ENCODE measurements at places on chromosomes 6 and 20.

DNA sequence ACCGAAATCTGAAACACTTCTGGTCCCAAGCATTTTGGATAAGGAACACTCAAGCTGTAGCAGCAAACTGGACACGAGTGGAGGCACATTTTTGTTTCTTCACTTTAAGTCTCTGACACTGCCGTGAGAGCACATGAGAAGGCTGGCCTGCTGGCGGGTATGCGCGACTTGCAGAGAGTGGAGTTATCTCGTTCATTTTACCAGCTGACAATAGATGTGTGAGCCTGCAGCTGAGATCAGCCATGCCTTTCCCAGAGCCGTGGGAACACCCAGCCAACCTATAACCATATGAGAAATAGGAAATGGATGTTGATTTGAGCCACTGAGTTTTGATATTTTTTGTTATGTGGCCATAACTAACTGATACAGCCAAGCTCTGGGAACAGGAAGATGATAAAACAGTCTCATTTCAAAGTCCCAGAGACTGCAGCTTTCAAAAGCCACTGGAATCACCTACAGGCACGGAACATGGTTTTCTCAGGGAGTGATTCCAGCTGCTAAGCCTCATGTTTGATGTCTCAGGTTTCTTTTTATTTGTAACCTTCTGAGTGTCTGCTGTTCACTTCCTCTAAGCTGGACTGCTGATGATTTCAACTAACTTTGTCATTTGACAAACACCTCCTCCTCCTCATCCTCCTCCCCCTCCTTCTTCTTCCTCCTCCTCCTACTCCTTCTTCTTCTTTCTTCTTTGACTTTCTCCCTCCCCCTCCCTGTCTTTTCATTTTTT lies 28.6 kb upstream of the LAMP5 start:
- no peak for DNase-seq

GRCh38 chr20:38645980-38646858 lies 44.6 kb downstream of the ARHGAP40 start:
- DNase-seq, result peak; percentile 88

- peak; percentile 2 for DNase-seq
Observed at GRCh38 chr6:29014729-29015608, 9.9 kb upstream of the ZNF311 start.

DNA sequence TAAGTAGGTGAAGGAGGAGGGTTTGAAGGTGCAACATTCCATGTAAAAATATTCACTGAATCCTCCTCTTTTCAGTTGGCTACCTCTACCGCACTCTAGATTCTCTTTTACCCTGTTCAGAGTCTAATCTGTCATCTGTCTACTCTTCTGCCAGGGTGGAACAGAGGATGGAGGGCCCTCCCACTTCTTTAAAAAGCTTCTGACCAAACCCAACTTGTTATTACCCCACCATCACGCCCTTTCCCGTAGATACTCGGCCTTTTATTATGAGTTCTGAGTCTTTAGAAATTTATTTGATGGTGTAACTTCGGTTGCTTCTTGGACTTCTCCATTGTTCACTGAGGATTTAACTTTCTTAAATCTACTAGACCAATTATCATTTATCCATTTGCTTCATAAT lies 11.7 kb downstream of the STX11 start:
- no peak for DNase-seq

DNA sequence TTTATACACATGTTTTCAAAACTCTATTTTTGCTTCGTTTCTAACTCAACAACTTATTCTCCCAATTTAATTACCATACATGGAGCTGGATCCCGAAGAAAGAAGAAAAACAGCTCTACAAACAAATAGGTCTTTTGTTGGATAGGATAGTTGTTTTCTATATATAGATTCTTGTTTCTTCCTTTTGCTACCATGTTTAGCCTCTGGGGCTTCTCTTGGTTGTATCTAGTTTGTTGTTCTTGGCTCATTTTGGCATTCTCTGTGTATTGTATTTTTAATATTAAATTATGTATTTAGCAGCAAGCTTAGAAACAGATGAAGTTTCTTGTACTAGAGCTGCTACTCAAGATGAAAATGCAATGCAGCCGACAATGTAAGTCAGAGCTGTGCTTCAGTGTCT lies 60.9 kb downstream of the PLCB4 start:
- DNase-seq, result no peak

- no peak for DNase-seq
Observed at GRCh38 chr6:7883381-7883780, 27.2 kb downstream of the TXNDC5 start.

DNA sequence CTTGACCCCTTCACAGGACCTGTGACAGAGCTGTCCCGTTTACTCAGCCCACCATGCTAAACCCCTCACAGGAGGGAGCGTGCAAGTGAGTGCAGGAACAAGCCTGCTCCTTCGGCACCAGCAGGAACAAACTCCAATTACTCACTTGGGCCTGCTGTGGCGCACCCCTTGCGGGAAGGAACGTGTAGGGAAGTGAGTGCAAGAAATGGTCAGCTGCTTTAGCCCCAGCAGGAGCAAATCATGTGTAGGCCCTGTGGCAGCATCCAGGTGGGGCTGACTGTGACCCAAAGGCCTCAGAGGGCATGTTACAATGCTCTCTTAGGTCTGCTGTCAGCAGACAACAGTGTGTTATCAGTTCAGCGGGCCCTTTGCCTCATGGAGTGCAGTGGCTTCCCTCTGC lies 574.4 kb downstream of the PRKN start:
- DNase-seq, result no peak

DNA sequence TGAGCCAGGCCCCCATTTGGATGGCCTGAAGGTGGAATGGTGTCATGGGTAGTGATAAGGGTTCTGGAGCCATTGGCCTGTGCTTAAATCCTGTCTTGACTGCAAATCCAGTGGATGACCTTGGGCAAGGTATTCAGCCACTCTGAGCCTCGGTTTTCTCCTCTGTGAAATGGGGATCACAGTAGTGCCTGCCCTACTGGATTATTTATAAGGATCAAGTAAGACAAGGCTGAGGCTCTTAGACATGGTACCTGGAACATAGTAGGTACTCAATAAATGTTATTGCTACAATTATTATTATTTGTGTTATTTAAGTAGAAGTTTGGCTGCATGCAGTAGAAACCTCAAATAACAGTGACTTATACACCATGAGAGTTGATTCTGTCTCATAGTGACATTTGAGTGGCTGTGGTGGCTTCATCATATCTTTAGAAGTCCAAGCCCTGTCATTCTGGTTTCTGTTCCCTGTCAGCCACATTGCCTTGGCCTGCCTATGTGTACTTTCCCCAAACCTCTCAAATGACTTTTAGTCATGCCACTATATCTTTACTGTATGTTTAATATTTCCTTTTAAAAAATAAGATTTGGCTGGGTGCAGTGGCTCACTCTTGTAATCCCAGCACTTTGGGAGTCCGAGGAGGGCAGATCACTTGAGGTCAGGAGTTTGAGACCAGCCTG lies 37.6 kb upstream of the CHMP4B start:
- DNase-seq, result no peak

DNA sequence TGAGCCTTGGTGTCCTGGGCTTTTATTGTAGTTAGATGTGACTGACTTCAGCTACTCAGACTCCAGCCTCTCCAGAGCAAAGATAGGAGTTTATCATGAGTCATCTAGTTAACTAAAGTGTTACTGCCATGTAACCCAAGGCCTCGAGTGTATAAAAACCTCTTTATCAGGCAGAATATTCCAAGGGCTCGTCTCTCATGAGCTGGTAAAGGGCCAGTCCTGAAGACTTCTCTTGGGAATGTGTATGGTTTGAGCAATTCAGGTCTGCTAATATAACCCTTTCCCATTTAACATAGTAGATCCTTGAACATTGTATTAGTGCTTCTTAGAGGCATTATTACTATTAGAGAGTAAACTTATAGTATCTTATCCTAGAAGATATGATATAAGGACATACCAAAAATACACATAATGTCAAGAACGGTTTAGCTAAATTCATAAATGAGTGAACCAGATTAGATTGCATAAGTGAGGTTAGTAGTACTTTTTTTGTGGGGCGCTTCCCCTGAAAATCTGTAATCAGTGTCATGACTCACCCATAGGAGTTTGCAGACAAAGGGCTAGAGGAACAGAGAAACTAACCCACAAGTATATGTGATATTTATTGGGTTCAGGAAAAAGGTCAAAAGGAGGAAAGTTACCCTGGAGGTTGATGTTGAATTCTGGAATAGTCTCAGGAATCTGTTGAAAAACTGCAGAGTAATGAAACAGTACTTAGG lies 16.0 kb downstream of the DSE start:
- no peak for DNase-seq

- DNase-seq, result no peak
Observed at GRCh38 chr6:19444481-19444880, 392.7 kb upstream of the ID4 start.

DNA sequence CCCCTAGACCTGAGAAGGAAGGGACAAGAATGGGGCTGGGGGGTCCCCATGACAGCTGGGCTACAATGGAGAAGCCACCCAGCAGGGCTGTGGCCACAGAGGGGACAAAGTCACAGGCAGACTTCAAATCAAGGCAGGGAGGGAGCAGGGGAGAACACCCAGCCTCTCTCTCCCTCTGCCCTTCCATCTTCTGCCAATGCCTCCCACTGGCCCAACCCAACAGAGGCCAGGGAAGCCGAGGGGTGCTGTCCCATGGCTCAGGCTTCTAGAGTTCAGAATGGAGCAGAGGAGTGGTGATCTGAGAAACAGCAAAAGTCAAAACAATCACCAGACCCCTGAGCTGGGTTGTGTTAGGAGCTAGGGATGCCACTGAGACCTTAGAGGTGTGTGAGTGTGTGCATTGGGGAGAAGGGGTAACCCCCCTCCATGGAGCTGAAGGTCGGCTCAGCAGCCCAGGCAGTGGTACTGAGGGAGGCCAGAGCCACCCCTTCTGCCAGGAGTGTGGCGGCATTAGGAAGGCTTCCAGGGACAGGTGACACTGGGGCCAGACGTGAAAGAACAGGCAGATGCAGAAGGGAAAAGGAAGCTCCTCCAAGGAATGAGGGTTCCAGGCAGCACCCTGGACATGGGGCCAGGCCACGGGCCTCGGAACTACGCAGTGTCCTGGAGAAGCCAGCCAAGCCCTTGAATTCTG lies 12.0 kb downstream of the GLP1R start:
- DNase-seq, result no peak

DNA sequence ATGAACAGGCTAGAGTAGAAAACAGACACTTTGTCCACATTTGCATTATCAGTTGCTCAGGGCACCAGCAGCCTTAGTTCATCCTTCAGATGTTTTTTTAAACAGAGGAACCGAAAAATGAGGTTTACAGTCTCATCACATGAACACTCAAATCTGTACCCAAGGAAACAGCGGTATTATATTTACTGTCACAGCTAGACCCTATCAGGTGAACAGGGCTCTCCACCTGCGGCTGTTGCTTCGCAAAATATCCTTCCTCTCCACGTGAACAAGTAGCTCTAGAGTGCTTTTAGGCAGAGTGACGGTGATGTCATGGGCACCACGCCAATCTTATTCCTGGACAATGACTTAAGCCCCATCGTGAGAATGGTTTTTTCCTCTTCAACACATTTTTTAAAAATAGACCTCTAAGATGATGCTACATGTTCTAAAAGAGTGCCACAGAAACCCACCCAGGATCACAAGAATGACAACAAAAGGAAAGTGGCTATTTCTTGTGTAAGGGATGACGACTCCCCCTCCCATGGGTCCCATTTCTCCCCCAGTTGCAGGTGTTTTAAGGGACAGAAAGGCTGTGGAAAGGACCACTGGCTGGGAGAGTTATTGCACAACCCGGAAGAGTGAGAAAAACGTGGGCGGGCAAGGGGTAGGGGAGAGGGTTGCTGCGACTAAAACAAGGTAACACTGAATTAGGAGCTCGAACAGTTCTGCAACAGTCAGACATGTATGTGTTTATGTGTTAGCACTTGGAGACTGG lies 77.7 kb downstream of the EFHC1 start:
- DNase-seq, result no peak

- no peak for DNase-seq
Observed at GRCh38 chr6:82033631-82034211, 213.8 kb downstream of the IBTK start.

- DNase-seq, result peak; percentile 34
Observed at GRCh38 chr6:152184917-152185574, 377.6 kb downstream of the ESR1 start.

GRCh38 chr20:14583413-14583812 lies 246.0 kb upstream of the FLRT3 start:
- DNase-seq, result no peak

DNA sequence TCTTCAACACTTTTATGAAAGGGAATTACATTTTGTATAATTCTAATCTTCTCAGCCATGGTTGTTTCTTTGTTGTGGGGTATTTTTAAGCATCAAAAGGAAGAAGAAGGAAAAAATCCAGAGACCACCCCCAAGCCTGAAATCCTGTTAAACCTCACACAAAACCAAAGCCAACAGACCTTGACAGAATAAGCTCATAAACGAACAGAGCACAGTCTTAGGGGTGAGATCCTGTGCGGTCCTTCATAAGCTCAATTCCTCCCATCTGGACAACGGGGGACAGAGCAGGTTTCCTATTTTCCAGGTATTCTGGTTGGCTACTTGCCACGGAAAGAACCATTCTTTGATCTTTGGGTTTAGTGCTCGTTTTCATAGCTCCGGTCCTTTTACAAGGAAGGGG lies 151.3 kb upstream of the SULF2 start:
- DNase-seq, result no peak

DNA sequence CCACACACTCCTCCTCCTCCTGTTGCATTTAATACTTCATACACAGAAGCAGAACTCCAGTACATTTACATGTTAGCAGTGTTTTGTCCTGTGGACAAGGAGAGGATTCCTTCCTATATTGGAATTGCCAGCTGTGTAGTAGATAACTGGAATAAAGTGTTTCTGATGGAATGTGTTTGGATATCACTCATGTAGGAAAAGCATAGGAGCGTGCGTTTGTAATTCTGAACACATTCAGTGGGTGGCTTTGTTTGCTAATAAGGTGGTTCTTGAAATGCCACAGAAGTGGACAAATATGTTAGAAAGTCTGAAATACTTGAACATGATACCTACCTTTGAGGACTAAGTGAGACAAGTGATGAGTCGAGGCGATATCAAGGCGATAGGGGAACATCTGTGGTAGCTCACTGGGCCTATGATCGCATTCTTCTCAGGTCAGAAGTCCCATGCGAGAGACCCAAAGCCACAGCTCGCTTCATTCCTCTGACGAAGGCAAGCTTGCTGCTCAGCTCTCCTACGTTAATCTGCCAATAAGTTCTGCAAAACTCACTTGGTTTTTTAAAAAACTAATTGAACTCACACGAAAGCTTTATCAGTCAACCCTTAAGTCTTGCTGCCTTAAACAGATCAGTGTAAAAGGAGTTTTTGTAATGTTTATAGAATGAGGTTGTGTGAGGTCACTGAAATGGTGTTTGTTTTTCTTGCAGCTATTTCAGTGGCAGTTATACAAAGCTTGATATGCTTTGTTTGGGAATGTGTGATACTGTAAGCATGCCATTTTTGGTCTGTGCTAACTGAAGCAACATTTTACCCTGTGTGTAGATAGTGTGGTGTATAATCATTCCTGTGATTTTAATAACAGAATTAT lies 159.9 kb downstream of the SOX4 start:
- no peak for DNase-seq

GRCh38 chr6:12343122-12343439 lies 52.9 kb downstream of the EDN1 start:
- DNase-seq, result no peak

DNA sequence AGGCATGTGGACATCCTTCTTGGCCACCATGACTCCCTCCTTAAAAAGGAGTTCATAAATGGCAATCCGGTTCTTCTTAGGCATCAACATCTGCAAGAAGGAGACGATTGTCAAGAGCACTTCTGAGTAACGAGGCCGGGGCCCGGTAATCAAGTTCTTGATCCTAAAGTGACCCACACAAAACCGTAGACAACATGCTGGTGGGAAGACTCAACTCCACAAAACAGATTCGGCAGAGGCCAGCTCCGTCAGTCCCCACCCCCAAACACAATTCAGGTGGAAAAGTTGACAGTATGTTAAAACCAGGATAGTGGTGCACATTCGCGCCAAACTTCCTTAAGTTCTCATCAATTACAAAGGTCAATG lies 754 bp downstream of the RPS10 start:
- DNase-seq, result no peak
